ENCODE measurements at places on chromosomes 1 and 21. TPM values are rescaled to one million over a fixed set of nuclear protein-coding genes. Genes with fewer than 3 reads are reported as not detected.

DNA sequence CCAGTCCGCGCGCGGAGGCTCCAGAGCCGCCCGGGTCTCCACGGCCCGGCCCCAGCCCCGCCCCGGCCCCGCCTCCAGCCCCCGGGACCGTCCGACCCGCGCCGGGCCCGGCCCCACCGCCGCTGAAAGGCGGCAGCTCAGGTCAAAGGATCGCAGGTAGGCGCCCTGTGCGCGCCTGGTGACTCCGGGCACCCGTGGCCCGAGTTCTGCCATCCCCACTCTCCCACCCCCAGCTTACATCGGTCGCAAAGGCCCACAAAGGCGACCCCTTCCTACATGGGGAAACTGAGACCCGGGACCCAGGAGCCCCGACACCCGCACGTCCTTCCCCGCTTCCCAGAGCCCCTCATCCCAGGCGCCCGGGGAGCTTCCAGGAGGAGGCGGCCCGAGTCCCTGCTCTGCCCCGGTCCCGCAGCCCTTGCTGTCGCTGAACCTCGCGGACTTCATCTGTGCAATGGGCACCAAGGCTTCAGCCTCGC, at the start of gene TMEM200B:
Gene TMEM200B (minus strand): TSS at position 17 of the 479 bp plus-strand sequence. CDS start 2,075 bp downstream, outside the sequence.
- peak within 1 kb of the TSS; percentile 43 for H3K27ac ChIP-seq
- DNase-seq, result no peak
- peaks cover 18% of the 10 kb centered on the region for H3K4me1 ChIP-seq
- no peaks in the 10 kb centered on the region for H3K36me3 ChIP-seq
- peak within 1 kb of the TSS; percentile 81 for H3K4me3 ChIP-seq
- H3K27me3 ChIP-seq, result no peaks in the 10 kb centered on the region

- no peaks in the 10 kb centered on the region for H3K4me1 ChIP-seq
- no peak for DNase-seq
- H3K27me3 ChIP-seq, result no peaks in the 10 kb centered on the region
- peaks cover 15% of the 10 kb centered on the region for H3K36me3 ChIP-seq
- H3K4me3 ChIP-seq, result no peak overlapping the region
- H3K27ac ChIP-seq, result no peak overlapping the region
Observed at GRCh38 chr1:26838474-26839338, 12.2 kb downstream of the ZDHHC18 start.

GRCh38 chr1:220878191-220879075, 810 bp upstream of the HLX start:
- H3K36me3 ChIP-seq, result no peaks in the 10 kb centered on the region
- H3K27ac ChIP-seq, result peak overlapping the region; percentile 20
- H3K4me3 ChIP-seq, result peak overlapping the region; percentile 85
- peaks cover 16% of the 10 kb centered on the region for H3K4me1 ChIP-seq
- no peaks in the 10 kb centered on the region for H3K27me3 ChIP-seq

GRCh38 chr1:33606272-33606671, 133.8 kb downstream of the ZSCAN20 start:
- no peak overlapping the region for H3K27ac ChIP-seq
- no peaks in the 10 kb centered on the region for H3K36me3 ChIP-seq
- H3K4me3 ChIP-seq, result no peak overlapping the region
- H3K27me3 ChIP-seq, result peaks cover 46% of the 10 kb centered on the region
- H3K4me1 ChIP-seq, result no peaks in the 10 kb centered on the region

- no peaks in the 10 kb centered on the region for H3K27me3 ChIP-seq
- DNase-seq, result peak; percentile 73
- H3K4me3 ChIP-seq, result peak overlapping the region; percentile 47
- peaks cover 58% of the 10 kb centered on the region for H3K4me1 ChIP-seq
- H3K27ac ChIP-seq, result peak overlapping the region; percentile 24
Observed at GRCh38 chr1:151616505-151616849, 4.6 kb downstream of the SNX27 start.

DNA sequence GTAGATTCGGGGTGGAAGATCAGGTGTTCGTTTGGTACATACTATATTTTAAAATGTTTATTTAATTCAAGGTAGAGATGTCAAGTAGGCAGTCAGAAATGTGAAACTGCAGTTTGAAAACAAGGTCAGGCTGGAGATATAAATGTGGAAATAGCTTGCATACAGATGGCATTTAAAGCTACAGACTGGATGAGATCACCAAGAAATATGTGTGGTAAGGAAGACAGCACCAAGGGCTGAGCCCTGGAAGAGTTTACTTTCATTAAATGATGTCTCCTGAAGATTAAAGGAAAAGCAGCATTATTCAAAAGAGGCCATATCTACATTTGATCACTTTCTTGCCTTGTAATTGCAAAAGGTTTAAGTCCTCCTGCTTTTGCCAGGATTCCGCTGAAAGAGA, 271.3 kb downstream of the PTBP2 start:
- no peak overlapping the region for H3K27ac ChIP-seq
- no peaks in the 10 kb centered on the region for H3K36me3 ChIP-seq
- H3K4me3 ChIP-seq, result no peak overlapping the region
- peaks cover 7% of the 10 kb centered on the region for H3K4me1 ChIP-seq

- peaks cover 41% of the 10 kb centered on the region for H3K27me3 ChIP-seq
- no peak overlapping the region for H3K27ac ChIP-seq
- H3K4me1 ChIP-seq, result no peaks in the 10 kb centered on the region
- no peak for DNase-seq
- H3K36me3 ChIP-seq, result no peaks in the 10 kb centered on the region
- no peak overlapping the region for H3K4me3 ChIP-seq
Observed at GRCh38 chr21:32203877-32204480, 74.9 kb downstream of the MIS18A start.

GRCh38 chr1:211632808-211633523, 42.5 kb downstream of the NEK2 start:
- peak; percentile 35 for DNase-seq
- H3K4me3 ChIP-seq, result no peak overlapping the region
- peaks cover 18% of the 10 kb centered on the region for H3K4me1 ChIP-seq
- H3K27me3 ChIP-seq, result no peaks in the 10 kb centered on the region
- H3K36me3 ChIP-seq, result no peaks in the 10 kb centered on the region

GRCh38 chr1:33060579-33061083, 20.3 kb upstream of the AZIN2 start:
- H3K27ac ChIP-seq, result no peak overlapping the region
- no peak overlapping the region for H3K4me3 ChIP-seq
- H3K27me3 ChIP-seq, result no peaks in the 10 kb centered on the region
- H3K36me3 ChIP-seq, result no peaks in the 10 kb centered on the region
- H3K4me1 ChIP-seq, result peaks cover 8% of the 10 kb centered on the region

- no peak overlapping the region for H3K4me3 ChIP-seq
- no peak overlapping the region for H3K27ac ChIP-seq
- no peaks in the 10 kb centered on the region for H3K27me3 ChIP-seq
Observed at GRCh38 chr1:248114890-248115289, 19.9 kb downstream of the OR2L13 start.

DNA sequence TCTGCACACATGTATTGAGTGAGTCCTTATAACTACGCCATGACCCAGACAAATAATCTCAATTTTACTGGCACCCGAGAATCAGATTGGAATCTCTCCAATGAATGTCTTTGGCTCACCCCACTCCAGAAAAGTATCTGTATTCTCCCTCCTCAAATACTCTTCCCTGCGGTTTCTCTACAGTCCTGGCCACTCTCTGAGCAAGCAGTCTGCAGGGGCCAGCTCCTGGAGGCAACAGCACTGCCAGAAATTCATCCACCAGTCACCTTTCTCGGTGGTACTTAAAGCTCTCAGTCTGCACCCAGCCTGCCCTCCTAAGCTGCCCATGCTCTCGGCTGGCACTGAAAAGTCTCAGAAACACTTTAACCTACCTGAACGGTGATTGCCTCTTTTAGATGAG, 16.1 kb upstream of the LYST start:
- peak overlapping the region; percentile 27 for H3K27ac ChIP-seq
- peaks cover 15% of the 10 kb centered on the region for H3K4me1 ChIP-seq
- no peaks in the 10 kb centered on the region for H3K27me3 ChIP-seq

GRCh38 chr1:157170677-157171515, 32.7 kb upstream of the ETV3 start:
- no peaks in the 10 kb centered on the region for H3K4me1 ChIP-seq
- no peak overlapping the region for H3K4me3 ChIP-seq
- peak; percentile 69 for DNase-seq
- H3K27me3 ChIP-seq, result peaks cover 63% of the 10 kb centered on the region

DNA sequence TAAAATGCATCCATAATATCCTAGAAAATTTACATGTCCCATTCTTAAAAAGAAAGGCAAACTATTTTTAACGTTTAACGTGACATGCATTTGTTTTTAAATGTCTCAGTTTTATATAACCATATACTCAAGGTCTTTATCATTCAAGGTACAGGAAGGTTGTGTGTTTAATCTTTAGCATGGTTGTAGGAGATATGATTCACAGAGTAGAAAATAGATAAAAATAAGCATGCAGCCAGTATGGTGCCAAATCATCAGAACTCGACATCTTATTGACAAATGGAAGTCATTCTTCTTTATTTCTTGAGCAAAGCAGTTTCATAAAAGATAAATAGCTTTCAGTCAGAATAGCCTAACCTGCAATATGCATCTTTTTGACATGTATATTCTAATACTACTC, 51.0 kb downstream of the SAMSN1 start:
- H3K27ac ChIP-seq, result no peak overlapping the region
- peaks cover 56% of the 10 kb centered on the region for H3K27me3 ChIP-seq
- H3K4me1 ChIP-seq, result no peaks in the 10 kb centered on the region
- no peak for DNase-seq
- H3K4me3 ChIP-seq, result no peak overlapping the region

- H3K27me3 ChIP-seq, result peaks cover 47% of the 10 kb centered on the region
- H3K27ac ChIP-seq, result no peak overlapping the region
- DNase-seq, result no peak
- peaks cover 13% of the 10 kb centered on the region for H3K4me1 ChIP-seq
- H3K36me3 ChIP-seq, result no peaks in the 10 kb centered on the region
Observed at GRCh38 chr1:206761159-206761768, 9.3 kb upstream of the IL19 start.

- no peak for DNase-seq
- no peaks in the 10 kb centered on the region for H3K36me3 ChIP-seq
- no peak overlapping the region for H3K27ac ChIP-seq
- peaks cover 19% of the 10 kb centered on the region for H3K27me3 ChIP-seq
- peak overlapping the region; percentile 69 for H3K4me3 ChIP-seq
Observed at GRCh38 chr1:217135569-217135915, 412.3 kb upstream of the ESRRG start.

GRCh38 chr1:210478820-210479219, 150.1 kb downstream of the HHAT start:
- no peaks in the 10 kb centered on the region for H3K36me3 ChIP-seq
- no peak overlapping the region for H3K4me3 ChIP-seq
- H3K27ac ChIP-seq, result no peak overlapping the region
- H3K27me3 ChIP-seq, result peaks cover 29% of the 10 kb centered on the region
- H3K4me1 ChIP-seq, result no peaks in the 10 kb centered on the region

DNA sequence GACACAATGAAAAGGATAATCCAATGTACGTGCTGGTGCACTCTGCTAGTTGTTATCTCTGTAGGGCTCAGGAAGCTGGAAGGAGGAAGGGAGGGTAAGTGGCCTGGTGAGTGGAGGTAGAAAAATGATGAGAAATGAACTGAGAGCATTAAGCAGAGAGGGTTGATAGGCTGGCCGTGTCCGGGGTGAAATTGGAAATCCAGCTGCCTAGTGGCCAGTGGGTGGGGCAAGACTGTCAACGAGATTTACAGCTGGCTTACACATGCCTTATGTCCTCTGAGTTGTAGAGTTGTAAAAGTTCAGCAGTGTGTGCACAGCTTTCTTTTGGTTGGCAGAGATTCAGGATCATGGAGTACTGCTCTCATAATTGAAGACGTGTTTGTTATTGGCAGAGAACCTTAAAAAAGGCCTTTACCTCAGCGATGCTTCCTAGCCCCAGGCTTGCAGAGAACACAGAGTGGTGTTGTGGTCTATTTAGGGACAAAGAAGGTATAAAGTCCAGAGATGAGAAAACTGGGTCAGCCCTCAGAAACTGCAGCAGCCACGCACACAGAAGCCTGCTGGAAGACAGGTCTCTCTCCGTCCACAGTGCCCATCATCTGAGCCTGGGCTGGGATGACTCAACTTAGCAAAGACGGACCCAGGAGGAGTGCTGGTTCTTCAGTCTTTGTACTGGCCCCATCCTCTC, 132.4 kb downstream of the EDEM3 start:
- H3K27ac ChIP-seq, result peak overlapping the region; percentile 70
- no peak overlapping the region for H3K4me3 ChIP-seq
- H3K27me3 ChIP-seq, result no peaks in the 10 kb centered on the region
- peaks cover 29% of the 10 kb centered on the region for H3K4me1 ChIP-seq
- no peaks in the 10 kb centered on the region for H3K36me3 ChIP-seq
- DNase-seq, result peak; percentile 70

DNA sequence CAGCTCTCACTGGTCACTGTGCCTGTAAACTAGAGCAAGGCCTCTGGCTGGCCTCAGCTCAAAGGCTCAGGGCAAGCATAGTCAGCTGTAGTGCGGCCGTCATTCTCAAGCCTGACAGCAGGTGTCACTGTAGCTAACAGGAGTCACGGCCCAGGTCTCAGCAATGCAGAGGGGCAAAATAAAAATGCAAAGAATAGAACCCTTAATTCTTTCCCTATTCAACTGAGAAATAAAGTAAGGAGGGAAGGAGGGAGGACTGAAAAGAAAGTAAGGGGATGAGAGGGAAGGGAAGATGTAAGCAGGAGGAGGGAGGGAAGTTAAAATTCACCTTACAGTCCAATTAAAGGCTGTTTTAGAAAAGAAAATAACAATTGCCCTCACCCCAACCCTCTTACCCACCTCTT, 106.1 kb downstream of the KIAA0319L start:
- H3K27ac ChIP-seq, result no peak overlapping the region
- peaks cover 20% of the 10 kb centered on the region for H3K36me3 ChIP-seq
- peaks cover 36% of the 10 kb centered on the region for H3K4me1 ChIP-seq
- DNase-seq, result peak; percentile 83
- no peak overlapping the region for H3K4me3 ChIP-seq

Gene RNU1-3
- under 0.01 TPM for total RNA-seq

Gene CFHR2
- not detected for total RNA-seq

Gene OPTC
- not detected for total RNA-seq

Gene BMP8B
- total RNA-seq, result 4.7 TPM

Gene SLC44A3
- 6.3 TPM for total RNA-seq

Gene KRTAP21-2
- not detected for total RNA-seq

Gene ADIPOR1
- 137 TPM for total RNA-seq

Gene ASTN1
- total RNA-seq, result not detected

Gene PCAT6
- 1.7 TPM for total RNA-seq

Gene DRAXIN
- total RNA-seq, result not detected

Gene CGN
- total RNA-seq, result 20.1 TPM

Data from PC-3 (cell line).